ENCODE measurements at places on chromosomes 3 and 15.

- no peak for DNase-seq
Observed at GRCh38 chr3:32883817-32884216, 66.0 kb downstream of the TRIM71 start.

- no peak for DNase-seq
Observed at GRCh38 chr3:189393598-189393997, 221.8 kb downstream of the TPRG1 start.

- peak; percentile 32 for DNase-seq
Observed at GRCh38 chr3:31106912-31107311, 212.5 kb upstream of the GADL1 start.

- DNase-seq = no peak
Observed at GRCh38 chr15:29569533-29570092, 252.7 kb downstream of the TJP1 start.

- no peak for DNase-seq
Observed at GRCh38 chr3:43024181-43024885, 45.2 kb downstream of the GASK1A start.

DNA sequence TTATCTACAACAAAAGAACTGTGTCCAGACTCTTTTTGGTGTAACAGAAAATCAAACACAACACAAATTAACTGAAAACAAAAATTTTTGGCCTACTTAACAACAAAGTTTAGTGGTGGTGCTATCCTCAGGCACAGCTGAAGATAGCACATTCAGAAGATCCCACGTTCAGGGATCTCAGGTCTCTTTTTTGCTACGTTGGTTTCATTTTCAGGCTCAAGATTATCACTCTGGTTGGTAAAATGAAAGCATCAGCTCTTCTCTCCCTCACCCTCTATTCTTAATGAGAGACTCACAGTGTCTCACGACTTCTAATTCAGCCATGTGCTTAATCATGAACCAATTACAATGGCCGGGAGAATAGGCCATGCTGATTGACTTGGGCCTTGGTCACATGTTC lies 146.9 kb upstream of the PTPRG start:
- DNase-seq = no peak

GRCh38 chr3:115071601-115072000 lies 75.5 kb downstream of the ZBTB20 start:
- DNase-seq = no peak

DNA sequence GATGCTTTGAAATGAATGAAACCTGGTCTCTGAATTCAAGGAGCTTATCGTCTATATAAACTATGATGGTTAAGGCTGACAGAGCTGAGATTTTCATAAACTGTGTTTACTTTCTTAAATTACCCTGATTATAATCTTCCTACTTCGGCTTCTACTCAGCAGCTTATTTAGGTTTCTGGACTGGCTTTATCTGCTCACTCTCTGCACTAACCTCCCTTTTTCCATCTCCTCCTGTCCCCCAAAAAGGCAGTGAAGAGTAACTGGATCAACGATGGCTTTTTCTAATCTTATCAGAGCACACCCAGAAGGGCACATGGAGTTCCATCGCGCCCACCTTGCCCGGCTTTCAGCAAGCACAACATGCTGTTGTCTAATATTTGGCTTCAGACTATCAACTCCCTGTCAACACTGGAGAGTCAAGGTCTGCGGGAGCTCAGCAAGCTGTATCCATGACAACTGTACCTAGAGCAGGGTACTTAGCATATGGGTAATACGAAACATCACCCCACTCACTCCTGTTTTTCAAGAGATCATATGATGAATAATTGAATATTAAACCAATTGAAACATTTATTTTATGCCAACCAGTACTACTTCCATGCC lies 417.3 kb downstream of the GABRB3 start:
- DNase-seq = no peak

DNA sequence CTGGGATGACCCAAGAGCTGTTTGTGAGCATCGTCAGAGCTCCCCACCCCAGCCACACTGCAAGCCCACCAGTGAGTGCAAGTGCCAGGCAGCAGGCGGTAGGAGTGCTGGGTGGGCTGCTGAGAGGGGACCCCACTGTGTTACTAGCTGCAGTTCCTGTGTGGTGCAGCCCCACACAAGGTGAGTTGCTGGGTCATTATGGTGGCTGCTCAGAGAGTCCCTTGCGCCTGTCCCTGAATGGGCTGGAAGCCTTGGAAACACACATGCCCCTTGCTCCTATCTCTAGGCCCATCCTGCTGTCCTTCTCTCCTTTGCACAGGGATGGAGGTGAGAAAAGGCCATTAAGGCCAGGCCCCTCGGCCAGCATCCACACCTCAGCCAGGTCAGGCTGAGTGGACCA lies 83.7 kb downstream of the SEC22A start:
- DNase-seq = no peak

GRCh38 chr3:8147711-8148110 lies 353.9 kb upstream of the LMCD1 start:
- DNase-seq = no peak

DNA sequence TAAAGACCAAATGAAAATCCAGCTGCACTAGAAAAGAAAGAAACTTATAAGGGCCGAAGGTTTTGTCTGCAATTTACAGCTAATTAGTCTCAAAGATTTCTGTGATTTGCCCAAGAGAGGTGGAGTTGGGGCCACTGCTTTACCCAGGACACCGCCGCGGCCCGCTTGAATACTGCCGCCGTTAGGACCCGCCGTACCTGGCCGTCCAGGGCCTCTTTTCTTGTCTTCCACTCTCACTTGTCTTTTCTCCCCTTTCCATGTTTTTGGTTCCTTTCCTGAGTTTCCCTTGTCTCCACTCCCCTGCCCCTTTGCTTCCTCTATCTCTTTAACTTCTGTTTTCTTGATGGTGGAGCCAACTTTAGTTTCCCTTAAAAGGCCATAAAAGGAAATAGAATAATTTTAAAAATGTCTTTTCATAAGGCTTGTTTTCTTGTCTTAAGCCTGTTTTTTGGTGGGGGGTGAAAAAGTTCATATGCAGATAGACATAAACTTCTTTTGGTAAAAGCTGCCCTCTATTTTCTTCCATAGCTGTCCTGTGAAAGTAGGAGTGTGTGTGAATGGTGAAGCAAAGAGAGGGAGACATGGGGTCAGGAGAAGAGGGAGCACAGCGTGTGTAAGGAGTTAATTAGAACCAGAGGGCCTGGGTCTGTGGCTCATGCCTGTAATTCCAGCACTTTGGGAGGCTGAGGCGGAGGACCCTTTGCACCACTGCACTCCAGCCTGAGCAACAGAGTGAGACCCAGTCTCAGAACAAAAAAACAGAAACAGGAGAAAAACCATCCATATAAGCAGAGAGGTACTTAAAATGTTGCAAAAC lies 16.0 kb upstream of the CCNL1 start:
- DNase-seq = no peak

- DNase-seq = no peak
Observed at GRCh38 chr3:9390265-9390888, 7.0 kb upstream of the SETD5 start.

DNA sequence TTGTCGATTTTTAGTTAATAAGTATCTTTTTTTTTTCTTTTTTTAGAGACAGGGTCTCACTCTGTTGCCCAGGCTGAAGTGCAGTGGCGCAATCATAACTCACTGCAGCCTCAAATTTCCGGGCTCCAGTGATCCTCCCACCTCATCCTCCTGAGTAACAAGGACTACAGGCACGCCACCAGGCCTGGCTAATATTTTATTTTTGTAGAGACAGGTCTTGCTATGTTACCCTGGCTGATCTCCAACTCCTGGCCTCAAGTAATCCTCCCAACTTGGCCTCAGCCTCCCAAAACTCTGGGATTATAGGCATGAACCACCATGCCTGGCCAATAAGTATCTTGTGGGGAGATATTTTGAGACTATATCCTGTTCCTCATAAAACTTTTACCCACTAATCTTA lies 29.4 kb upstream of the ARID3B start:
- DNase-seq = no peak

GRCh38 chr3:69330891-69331400 lies 54.9 kb downstream of the FRMD4B start:
- DNase-seq = no peak

DNA sequence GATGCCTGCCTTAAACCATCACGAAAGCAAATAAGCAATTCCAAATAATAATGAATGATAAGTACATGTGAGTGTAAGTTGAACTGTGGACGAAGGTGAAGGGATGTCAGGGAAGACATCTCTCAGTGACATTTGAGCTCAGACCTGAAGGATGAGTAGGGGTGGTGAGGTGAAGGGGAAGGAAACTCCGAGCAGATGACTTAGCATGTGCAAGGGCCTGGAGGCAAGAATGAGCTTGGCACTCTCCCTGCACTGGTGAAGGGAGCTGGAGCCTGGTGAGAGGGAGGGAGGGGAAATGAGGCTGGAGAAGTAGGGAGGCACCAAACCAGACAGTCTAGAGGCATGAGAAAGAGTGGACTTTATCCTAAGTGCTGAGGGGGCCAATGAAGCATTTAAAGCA lies 84.3 kb downstream of the MTHFS start:
- DNase-seq = no peak

DNA sequence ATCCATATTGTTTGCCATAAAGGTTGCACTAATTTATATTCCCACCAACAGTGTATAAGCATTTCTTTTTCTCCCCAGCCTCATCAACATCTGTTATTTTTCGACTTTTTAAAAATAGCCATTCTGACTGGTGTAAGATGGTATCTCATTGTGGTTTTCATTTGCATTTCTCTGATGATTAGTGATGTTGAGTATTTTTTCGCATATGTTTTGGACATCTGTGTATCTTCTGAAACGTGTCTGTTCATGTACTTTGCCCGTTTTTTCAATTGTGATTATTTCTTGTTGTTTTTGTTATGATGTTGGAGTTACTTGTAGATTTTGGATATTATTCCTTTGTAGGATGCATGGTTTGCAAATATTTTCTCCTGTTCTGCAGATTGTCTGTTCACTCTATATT lies 46.5 kb downstream of the TP63 start:
- DNase-seq = no peak

GRCh38 chr3:127422663-127423375 lies 135.0 kb upstream of the PRR20G start:
- DNase-seq = no peak

DNA sequence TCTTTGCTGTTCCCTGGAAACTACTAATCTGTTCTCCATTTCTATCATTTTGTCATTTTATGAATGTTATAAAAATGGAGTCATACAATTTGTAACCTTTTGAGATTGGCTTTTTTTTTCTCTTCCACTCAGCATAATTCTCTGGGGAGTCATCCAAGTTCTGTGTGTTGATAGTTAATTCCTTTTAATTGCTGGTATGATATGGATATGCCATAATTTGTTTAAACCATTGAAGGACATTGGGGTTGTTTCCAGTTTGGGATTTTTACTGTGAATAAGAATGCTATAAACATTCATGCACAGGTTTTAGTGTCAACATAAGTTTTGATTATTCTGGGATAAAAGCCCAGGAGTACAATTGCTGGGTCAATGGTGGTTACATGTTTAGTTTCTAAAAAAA lies 279.4 kb downstream of the WNT5A start:
- no peak for DNase-seq

GRCh38 chr3:101943029-101943428 lies 93.7 kb downstream of the NFKBIZ start:
- DNase-seq = no peak

- no peak for DNase-seq
Observed at GRCh38 chr15:39486621-39487457, 94.0 kb upstream of the THBS1 start.

- DNase-seq = no peak
Observed at GRCh38 chr3:114033721-114034120, 22.6 kb downstream of the CCDC191 start.

GRCh38 chr3:57911593-57911992 lies 96.6 kb upstream of the FLNB start:
- no peak for DNase-seq

DNA sequence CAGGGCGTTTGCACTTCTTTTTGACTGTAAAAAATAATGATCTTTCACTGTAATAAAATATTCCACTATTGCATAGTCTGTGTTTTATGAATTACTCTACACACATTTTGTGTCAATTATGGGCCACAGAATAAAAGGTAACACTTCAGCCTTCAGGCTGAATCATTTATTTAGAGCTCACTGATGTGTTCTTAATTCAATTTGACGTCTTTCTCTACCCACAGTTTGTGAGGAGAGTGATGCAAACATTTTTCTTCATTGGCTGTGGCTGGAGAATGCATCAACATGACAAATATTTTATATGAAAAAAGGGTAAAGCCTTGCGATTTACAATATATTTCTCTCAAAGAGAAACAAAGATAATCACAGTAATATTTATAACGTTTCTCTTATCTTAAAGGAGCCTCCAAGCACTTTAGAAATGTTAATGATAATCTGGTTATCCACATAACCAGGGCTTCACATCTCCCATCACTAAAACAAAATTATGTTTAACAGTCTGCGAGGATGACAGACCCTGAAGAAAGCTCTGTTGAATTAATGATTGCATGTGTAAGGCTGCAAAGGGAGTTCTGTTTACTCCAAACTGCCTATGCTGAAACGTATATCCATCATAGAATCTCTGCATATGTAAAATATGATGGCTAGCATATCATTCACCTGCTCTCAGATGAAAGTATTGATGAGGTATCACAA lies 951.3 kb downstream of the ZPLD1 start:
- no peak for DNase-seq

DNA sequence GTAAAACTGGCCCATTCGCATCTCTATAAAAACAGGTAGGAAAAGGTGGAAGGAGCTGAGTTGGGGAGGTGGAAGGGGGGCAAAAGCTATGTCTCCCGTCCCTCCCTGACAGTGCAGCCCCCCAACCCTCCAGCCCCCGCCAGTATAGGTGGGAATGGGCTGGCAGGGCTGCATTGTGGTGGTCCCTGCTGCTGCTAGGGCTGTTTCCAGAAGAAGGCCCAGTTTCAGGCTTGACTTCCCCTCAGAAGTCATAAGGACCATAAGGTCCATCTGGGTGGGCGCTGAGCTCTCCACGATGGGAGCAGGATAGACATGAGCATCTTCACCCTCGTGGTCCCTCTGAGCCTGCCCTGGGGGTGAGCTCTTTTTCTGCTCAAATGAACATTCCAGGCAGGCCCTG lies 44.2 kb downstream of the APBA2 start:
- DNase-seq = no peak
